ENCODE measurements at places on chromosomes 6 and 20.

- no peak for DNase-seq
Measured at GRCh38 chr6:137181891-137182653, 8.6 kb upstream of the IL22RA2 start.

DNA sequence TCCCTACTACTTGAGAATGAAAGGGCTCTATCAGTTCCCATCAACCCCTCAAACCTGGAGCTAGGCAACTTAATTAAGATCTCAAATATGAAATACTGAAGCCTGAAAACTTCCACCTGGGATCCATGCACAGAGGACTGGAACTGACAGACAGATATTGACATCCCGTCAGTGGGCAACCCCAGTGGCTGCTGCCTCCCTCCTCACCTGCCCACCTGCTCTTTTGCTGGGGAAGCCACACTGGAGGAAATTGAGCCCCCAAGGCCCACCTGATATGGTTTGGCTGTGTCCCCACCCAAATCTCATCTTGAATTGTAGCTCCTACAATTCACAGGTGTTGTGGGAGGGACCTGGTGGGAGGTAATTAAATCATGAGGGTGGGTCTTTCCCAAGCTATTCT, 192.8 kb downstream of the LRFN2 start:
- DNase-seq, result no peak

- no peak for DNase-seq
Measured at GRCh38 chr6:122438975-122439374, 32.6 kb downstream of the SERINC1 start.

DNA sequence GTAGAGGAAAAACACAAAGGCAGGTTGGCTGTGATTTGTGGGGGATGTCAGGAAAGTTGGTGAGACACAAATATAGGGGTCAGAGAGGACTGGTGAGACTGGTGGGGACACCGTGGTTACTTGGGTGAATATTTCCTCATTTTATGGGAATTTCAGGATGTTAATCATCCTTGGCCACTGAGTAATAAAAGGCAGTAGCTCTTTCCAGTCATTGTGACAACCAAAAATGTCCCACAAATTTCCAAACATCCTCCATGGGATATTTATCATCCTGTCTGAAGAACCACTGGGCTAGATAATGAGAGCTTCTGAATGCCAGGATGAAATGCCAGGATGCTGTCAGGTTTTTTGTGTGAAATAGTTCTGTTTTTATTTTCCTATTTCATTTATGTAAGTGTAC, 374.1 kb downstream of the CD109 start:
- DNase-seq, result peak; percentile 52

GRCh38 chr6:106608080-106608668, 21.1 kb downstream of the RTN4IP1 start:
- peak; percentile 75 for DNase-seq

- no peak for DNase-seq
Measured at GRCh38 chr6:117540670-117541069, 58.2 kb downstream of the DCBLD1 start.

DNA sequence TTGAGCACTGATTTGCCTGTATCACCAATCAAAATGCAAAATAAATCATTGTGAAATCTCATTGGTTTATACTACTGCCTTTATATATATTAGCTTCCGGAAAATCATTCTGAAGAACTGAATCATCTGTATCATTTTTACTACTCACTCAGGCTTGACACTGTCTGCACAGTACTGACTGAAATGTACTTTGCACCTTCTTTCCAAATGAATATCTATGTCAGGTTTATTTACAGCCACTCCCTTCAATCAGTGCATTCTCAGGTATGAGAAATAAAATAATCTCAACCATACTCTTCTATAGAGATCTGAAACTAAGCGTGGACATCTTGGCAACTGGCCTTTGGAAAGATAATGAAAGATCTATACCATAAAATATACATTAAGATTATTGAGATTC, 2.7 kb downstream of the KHDRBS2 start:
- no peak for DNase-seq

DNA sequence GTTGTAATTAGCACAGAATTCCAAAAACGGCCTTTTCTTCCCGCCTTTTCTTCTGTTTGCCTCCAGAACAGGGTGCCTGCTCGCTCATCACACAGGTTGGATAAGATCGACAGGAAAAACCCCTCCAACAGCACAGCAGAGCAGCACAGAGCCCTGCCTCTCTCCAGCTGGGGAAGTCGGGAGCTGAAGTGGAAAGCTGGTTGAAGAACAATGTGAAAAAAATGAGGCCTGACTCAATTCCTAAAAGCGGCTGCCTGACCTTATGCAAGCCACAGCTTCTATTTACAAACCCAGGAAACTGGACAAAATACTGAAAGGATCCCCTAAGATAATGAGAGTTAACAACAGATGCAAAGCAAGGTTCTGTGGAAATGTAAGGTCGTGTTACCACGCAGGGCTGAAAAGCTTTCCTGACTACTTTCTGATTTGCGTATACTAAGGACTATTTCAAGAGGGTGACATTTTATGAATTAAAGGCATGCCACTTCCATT, 116.9 kb downstream of the TTLL2 start:
- no peak for DNase-seq

GRCh38 chr20:63706027-63706695, 1.6 kb downstream of the ARFRP1 start:
- DNase-seq, result no peak

GRCh38 chr6:37643851-37644672, 53.6 kb downstream of the MDGA1 start:
- DNase-seq, result no peak

DNA sequence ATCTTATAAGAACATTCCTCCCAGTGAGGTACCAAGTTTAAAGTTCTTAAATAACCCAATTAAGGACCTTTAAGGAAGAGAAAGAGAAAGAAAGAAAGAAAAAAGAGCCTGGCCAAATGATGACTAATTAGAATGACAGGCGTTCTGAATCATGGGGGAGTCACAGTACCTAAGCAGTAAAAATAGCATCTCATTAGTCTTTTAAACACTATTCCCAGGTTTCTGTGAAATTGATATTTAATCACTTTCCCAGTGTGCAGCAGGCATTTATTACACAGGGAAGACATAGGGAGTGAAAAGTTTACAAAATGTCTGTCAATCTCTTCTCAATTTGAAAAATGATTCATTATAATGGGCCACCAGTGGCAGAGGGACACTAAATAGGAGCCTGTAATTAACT, 251.4 kb upstream of the MANEA start:
- no peak for DNase-seq

DNA sequence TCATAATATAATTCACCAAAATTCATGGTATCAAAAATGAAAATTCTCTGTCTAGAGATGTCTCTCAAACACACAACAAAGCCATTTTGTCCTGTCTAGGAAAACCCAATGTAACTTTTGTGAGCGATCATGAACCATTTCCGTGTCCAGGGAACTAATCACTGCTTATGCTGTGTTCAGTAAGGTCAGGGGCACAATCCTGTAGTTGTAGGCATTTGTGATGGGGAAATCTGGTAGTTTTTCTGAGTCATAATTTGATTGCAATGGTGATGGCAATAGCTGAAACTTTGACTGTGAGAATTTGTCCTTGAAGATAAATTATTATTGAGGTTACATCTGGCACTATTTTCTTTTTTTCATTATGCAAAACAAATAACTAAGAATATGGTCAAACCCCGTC, 21.0 kb upstream of the GCLC start:
- DNase-seq, result peak; percentile 25
